ENCODE measurements at places on chromosomes 6 and 20. TPM values are rescaled to one million over a fixed set of nuclear protein-coding genes. Genes with fewer than 3 reads are reported as not detected.

DNA sequence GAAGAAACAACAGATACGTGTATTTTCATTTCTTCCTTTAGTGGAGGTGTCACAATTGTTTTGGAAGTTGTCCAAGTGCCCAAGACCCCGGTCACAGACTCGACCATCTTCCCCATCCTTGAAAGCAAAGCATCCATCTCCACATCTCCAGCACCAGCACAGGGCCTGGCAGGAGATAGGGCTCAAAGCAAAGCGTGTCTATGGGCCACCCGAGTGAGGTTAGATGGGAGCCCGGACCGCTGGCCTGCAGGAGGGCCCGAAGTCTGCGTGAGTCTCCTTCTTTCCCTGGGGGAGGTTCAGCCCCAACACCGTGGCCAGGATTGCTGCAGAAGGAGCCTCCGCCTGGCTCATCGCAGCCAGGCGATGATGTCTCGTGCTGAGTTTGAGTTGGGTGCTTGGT, 83.5 kb upstream of the SULF2 start:
- DNase-seq = no peak

SLCO4A1 gene
- polyA plus RNA-seq = not detected

DNA sequence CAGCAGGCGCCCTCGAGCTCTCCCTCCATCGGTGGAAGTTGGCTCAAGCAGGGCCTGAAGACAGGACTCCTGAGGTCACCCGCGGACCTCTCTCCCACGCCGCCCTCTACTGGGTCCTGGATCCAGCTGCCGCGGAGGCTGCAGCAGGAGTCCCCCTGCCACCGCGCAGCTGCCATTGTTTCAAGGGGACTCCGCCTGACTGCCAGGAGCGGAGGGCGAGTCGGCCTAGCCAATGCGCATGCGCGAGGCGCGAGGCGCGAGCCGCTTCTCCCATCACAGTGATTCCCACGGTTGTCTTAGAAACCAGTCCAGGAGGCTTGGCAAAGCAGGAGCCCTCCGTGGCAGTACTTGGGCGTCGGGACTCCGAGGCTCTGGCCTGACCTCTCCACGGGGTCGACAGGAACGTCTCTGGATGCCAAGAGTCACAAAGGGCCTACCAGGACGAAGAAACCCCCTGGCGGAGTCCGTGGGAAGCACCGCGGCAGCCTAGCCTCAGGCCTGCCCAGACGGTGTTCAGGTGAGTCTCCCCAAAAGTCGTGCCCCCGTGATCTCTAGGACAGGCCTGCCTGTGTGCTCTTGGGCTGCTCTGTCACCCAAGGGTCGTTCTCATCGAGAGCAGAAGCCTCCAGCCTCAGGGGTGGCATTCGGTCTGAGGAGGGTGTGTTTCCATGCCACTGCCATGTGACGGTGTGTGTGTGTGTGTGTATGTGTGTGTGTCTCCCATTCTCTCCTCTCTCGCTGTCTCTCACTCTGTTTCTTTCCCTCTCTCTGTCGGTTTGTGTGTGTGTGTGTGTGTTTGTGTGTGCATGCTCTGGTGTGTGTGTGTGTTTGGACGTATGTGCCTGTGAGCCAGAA, 290.6 kb upstream of the ZNF337 start:
- DNase-seq = peak; percentile 71

- no peak for DNase-seq
These were observed 122.6 kb downstream of the OPRM1 start for GRCh38 chr6:154161689-154162088.

FAM83C gene
- not detected for polyA plus RNA-seq

GRCh38 chr20:41133709-41134361, 3.5 kb upstream of the PLCG1 start:
- no peak for DNase-seq

DNA sequence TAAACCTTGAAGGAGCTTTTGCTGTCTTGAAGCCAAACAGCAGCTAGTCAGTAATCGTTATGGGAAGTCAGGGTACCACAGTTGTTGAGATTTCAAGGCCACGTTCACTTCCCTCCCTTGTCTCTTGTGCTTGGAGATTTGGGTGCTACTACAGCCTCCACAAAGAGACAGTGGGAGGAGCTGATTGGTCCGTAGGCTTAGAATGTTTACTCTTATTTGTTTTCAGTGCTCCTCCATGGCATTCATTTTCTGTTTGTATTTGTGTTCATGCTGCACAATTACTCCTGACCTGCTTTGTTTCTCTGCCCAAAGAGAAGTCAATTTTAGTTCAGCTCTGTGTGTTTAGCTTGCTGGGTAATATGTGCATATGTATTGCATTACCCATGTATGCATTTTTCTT, 147.7 kb downstream of the PRL start:
- DNase-seq = no peak

- DNase-seq = no peak
These were observed 18.5 kb downstream of the FRMD1 start for GRCh38 chr6:168060521-168060931.

DNA sequence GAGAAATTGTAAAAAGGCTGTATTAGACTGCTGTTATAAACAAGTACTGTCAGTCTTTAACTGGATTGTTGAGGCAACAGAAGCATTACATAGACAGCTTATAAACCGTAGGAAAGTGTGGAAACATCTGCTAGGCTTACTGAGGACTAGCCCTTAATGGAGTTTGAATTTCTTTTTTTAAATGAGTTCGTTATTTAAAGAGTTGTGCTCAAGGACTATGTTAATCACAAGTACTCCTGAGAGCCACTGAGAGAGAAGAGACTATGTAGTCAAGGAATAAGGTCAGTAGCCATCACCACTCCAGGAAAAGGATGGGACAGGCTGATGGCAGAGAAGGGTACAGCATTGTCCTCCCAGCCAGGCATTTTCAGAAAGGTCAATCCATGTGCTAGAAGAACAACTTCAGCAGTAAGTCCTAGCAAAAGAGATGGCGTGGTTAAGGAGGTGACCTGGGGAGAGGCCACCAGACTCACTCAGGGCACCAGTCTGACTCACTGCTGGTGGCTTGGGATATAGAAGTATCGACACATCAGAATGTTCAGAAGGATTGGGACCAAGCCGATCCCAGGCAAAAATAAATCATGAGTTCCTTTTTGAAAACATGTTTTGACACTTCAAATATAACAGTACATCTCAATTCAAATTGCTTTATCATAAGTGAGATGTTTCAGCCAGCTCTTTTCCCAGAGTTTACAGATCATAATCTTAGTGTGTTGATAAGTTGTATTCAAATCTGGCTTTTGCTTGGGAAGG, 6.4 kb downstream of the RPS12 start:
- no peak for DNase-seq

- no peak for DNase-seq
These were observed 26.2 kb downstream of the BCAS1 start for GRCh38 chr20:54044156-54044555.

SLPI gene
- not detected for polyA plus RNA-seq

LST1 gene
- polyA plus RNA-seq = 18.0 TPM

GRCh38 chr6:96196633-96197032, 180.9 kb downstream of the FUT9 start:
- DNase-seq = no peak

ABHD16B gene
- 0.29 TPM for polyA plus RNA-seq

PI16 gene
- 6.4 TPM for polyA plus RNA-seq

- no peak for DNase-seq
These were observed 3.1 kb downstream of the TNF start for GRCh38 chr6:31578184-31579118.

DNA sequence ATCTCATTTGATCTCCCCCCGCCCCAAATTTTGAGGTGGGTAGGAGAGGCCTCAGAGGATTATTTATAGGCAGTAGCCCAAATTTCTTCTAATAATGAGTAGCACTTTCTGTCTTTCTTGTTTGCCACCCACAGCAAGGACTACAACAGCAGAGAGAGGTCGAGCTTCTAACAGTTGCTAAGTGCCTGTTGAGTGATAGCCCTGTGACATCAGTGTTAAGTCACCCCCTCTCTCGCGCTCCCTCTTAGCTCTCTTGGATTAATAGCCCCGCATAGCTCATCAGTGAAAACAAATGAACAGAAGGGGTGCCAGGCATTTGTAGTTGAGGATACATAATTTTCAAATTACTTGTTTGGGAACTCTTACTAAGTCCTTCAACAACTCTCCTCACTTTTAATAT, 3.5 kb downstream of the ANKRD60 start:
- no peak for DNase-seq

DNA sequence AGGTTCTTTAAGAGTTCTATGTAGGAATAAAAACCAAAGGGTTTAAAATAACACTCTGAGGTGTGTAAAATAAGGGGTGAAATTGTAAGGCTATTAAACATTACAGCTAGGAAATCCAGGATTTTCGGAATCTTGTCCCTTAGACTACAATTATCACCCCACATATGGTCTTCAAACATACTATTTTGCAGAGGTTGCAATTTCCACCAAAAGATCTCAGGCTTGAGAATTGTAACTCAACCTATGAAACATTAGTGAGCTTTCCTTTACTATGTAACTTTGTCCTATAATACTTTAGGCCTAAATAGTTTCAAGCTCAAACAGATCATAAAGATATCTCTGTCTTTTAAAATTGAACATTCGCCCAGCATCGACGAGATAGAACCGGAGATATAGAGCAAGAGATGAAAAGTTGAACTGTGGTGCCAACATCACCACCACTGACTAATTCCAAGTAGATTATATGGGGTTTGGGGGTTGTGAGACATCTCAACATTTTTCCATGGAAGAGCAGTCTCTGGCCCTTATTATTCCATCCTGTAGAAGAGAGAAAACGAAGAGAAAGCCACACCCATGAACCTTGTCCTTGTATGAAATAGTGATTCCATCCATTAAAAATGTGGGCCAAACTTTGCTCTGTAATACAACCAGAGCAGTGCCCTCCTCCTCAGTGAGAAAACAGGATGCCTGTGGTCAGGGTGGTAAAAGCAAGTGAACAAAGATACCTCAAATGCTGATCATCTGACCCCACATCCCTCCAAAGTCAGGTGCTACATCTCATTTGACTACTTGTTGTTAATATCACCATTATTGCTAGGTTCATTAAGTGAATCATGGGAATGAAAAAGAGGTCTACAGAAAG, 284.5 kb upstream of the GJE1 start:
- DNase-seq = peak; percentile 1

DNA sequence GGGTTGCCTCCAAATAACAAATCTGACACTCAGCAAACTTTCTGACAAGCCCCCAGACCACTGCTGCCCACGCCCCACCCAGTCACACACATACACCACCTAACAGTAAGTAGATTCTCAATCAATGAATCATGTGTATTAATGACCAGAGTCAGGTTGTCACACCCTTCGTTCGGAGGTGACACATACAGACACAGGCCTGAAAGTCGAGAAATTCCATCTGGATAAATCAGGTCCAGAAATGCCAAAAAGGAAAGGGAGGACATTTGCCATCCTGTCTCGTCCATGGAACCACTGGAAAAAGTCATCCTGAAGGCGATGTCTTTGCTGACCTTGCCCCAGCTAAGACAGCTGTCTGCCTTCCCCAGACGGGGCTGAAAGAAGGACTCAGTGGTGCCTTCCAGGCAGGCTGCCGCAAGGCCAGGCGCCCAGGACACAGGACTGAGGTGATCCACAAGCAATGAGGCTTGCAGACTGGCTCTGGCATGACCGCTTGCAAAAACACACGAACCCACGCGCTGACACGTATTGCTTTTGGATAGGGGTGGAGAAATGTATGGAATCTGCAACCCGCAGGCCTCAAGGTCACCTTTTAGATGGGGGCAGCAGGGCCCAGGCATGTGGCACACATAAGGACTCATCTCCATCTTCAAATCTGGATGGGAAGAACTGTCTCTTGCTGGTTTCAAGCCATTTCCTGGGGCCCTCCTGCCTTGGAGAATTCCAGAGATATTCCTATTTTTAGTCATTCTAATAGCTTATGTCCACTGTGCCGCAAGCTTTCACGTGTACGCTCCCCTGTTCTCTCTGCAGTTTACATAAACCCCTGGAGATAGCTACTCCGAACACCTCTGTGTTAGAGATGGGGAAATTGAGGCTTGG, 9.0 kb downstream of the NFATC2 start:
- no peak for DNase-seq

GRCh38 chr6:40349123-40349900, 237.9 kb downstream of the LRFN2 start:
- no peak for DNase-seq

GRCh38 chr20:52484438-52484837, 292.9 kb upstream of the ZFP64 start:
- DNase-seq = no peak

DNA sequence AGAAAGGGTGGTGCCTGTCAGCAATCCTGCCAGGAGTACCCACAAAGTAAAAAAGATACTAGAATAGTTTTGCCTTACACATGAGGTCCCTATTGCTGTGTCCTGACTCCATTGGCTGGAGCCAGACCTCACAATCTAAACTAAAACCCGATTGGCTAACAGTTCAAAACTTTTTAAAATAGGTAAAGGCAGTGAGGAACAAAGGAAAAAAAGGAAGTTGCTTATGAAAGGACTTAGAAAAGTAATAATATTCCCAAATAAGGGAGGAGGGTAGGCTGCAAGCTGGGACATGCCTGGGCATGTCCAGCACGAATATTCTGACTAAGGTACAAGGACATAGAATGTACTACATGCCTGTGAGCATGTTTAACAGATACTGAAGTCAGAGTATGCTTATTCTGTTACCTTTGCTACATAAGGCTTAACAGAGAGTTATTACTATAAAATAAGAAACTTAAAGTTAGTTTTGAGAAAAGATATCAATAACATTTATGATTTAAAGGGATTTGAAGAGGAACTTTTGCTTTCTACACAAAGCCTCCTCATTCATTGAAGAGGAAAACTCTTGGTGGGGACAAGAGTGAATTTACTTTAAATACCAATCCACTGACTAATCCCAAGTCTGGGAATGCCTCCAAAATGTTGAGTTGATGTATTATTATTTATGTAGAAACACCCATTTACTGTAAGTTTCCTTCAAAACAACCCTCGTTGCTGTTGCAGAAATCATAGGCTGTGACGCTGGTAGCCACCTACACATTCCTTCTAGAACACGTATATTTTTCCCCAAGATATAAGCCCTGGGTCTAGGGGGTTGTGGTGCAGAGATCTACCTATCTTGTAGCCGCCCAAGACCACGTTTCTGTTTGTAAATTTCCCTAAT, 8.2 kb upstream of the MTHFD1L start:
- no peak for DNase-seq

DNA sequence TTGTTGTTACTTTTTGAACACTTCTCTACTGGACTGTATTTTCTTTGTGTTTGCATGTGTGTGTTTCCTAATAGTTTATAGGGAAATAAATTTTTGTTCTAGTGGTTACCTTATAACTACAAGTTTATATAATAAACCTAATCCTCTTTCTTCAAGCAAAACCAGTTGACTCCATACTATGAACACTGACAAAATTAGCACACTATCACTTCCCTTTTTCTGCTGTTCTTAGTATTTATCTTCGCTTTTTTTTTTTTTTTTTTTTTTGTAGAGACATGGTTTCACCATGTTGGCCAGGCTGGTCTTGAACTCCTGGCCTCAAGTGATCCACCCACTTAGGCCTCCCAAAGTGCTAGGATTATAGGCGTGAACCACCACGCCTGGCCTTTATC, 25.0 kb upstream of the C6orf62 start:
- DNase-seq = no peak

- no peak for DNase-seq
These were observed 30.0 kb downstream of the SLC22A16 start for GRCh38 chr6:110446405-110446804.

GMPR gene
- 0.71 TPM for polyA plus RNA-seq

GRCh38 chr6:166143011-166143410, 24.6 kb downstream of the TBXT start:
- no peak for DNase-seq

GRCh38 chr20:61731363-61732181, 334.1 kb downstream of the TAF4 start:
- DNase-seq = no peak

- DNase-seq = no peak
These were observed 112.6 kb upstream of the SPTLC3 start for GRCh38 chr20:12896180-12896579.

- DNase-seq = no peak
These were observed 4.7 kb upstream of the C6orf132 start for GRCh38 chr6:42147138-42147562.
